ENCODE measurements at places on chromosomes 2 and 18. TPM values are rescaled to one million over a fixed set of nuclear protein-coding genes. Genes with fewer than 3 reads are reported as not detected.

Gene SUMO1
- 138 TPM for polyA plus RNA-seq

Gene PTH2R
- polyA plus RNA-seq, result 0.23 TPM

Gene ZSWIM2
- polyA plus RNA-seq, result not detected

Gene MPP4
- polyA plus RNA-seq, result not detected

Gene ASB1
- 30.1 TPM for polyA plus RNA-seq

Gene ARHGAP25
- polyA plus RNA-seq, result 217 TPM

Gene KCNJ3
- polyA plus RNA-seq, result not detected

Gene NAT8
- polyA plus RNA-seq, result not detected

Gene RHBDD1
- 32.0 TPM for polyA plus RNA-seq

Gene PPP1R1C
- not detected for polyA plus RNA-seq

Gene IL36B
- not detected for polyA plus RNA-seq

Gene SLC14A1
- 3.5 TPM for polyA plus RNA-seq

Gene RAB6C
- polyA plus RNA-seq, result not detected

Gene RNF125
- 11.7 TPM for polyA plus RNA-seq

Gene C2orf92
- polyA plus RNA-seq, result 1.4 TPM

Gene HOXD3
- not detected for polyA plus RNA-seq

Gene TXNDC9
- 48.2 TPM for polyA plus RNA-seq

Gene TRIM43
- not detected for polyA plus RNA-seq

Gene MOGAT1
- polyA plus RNA-seq, result not detected

Gene ZBTB7C
- not detected for polyA plus RNA-seq
